ENCODE measurements at places on chromosomes 6 and 20.

- no peak for DNase-seq
Observed at GRCh38 chr6:1987640-1988039, 257.8 kb downstream of the GMDS start.

DNA sequence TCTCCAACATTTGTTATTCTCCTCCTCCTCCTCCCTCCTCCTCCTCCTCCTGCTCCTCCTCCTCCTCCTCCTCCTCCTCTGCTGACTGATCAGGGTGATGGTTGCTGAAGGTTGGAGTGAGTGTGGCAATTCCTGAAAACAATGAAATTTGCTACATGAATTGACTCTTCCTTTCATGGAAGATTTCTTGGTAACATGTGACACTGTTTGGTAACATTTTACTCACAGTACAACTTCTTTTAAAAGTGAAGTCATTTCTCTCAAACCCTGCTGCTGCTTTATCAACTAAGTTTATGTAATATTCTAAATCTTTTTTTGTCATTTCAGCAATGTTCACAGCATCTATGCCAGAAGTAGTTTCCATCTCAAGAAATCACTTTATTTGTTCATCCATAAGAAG lies 543.0 kb downstream of the MAFB start:
- no peak for DNase-seq

- no peak for DNase-seq
Observed at GRCh38 chr6:20211941-20212391, 303 bp downstream of the MBOAT1 start.

GRCh38 chr6:34374508-34374907 lies 18.0 kb downstream of the NUDT3 start:
- no peak for DNase-seq

GRCh38 chr6:1607516-1608221 lies 2.0 kb upstream of the FOXC1 start:
- DNase-seq = no peak

GRCh38 chr20:32010101-32010500 lies at the start of gene CCM2L:
Gene CCM2L (plus strand): TSS chr20:32010438. CDS start chr20:32010455, 17 bp downstream.
- DNase-seq = no peak

DNA sequence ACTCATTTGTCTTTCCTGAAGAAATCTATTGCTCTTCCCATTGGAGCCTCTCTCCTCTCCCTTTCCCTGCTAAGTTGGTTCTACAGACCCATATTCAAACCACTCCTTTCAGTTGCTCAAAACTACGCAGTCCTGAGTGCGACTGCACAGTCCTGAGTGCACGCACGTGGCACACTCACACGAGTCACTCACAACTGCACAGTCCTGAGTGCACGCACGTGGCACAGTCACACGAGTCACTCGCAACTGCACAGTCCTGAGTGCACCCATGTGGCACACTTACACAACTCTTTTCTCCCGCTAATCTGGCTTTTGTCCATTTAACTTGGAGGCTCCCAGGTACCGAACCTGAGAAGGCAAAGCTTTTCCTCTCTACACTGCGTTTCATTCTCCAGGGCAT lies 159.7 kb downstream of the RNASET2 start:
- no peak for DNase-seq

GRCh38 chr6:7781240-7781639 lies 55.3 kb downstream of the BMP6 start:
- DNase-seq = no peak

GRCh38 chr6:37628611-37629320 lies 68.9 kb downstream of the MDGA1 start:
- no peak for DNase-seq

DNA sequence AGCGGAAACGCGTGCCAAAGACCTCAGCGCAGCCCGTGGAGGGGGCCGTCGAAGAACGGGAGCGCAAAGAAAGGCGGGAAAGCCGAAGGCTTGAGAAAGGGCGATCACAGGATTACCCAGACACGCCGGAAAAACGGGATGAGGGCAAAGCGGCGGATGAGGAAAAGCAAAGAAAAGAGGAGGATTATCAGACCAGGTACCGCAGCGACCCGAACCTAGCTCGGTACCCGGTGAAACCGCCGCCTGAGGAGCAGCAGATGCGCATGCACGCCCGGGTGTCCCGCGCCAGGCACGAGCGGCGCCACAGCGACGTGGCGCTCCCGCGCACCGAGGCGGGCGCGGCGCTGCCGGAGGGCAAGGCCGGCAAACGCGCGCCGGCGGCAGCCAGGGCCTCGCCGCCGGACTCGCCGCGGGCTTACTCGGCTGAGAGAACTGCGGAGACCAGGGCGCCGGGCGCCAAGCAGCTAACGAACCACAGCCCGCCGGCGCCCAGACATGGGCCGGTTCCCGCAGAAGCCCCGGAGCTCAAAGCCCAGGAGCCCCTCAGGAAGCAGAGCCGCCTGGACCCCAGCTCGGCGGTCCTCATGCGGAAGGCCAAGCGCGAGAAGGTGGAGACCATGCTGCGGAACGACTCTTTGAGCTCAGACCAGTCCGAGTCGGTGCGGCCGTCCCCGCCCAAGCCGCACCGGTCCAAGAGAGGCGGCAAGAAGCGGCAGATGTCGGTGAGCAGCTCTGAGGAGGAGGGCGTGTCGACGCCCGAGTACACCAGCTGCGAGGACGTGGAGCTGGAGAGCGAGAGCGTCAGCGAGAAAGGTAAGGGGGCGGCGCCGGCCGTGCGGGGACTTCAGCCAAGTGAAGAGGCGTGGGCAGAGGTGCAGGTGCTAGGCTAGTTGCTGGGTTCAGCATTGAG lies 296.2 kb downstream of the RIMS1 start:
- peak; percentile 75 for DNase-seq

- no peak for DNase-seq
Observed at GRCh38 chr6:139247618-139248017, 44.2 kb downstream of the TXLNB start.

- DNase-seq = no peak
Observed at GRCh38 chr6:138691595-138692057, 81.9 kb upstream of the CCDC28A start.

GRCh38 chr6:1364791-1365190 lies 24.6 kb upstream of the FOXF2 start:
- no peak for DNase-seq

GRCh38 chr6:156189714-156190113 lies 587.5 kb upstream of the ARID1B start:
- no peak for DNase-seq

GRCh38 chr20:63009045-63009961 lies 2.5 kb upstream of the BHLHE23 start:
- peak; percentile 72 for DNase-seq

GRCh38 chr6:84416043-84416657 lies 188.7 kb upstream of the CEP162 start:
- DNase-seq = no peak

- DNase-seq = no peak
Observed at GRCh38 chr20:13349235-13349604, 128.1 kb downstream of the ISM1 start.

DNA sequence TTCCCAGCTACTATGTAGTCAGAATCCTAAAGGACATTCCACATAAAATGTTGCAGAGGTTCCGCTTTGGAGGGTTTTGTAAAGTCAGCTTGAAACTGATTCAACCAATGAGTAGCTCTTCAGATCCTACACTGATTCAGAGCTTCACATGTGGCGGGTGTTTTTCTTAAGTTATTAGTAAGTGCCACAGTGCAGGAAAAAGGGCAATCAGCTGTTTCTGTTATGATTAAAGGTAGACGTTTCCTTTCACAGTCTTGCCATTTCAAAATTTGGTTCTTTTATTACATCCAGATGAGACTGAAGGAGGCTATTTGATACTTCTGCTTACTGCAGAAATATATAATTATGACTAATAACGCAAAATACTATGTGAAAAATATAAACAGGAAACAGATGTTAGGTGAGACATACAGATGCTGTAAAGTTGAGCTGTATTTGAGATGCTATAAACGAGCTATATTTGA lies 443.9 kb downstream of the CDKAL1 start:
- no peak for DNase-seq

DNA sequence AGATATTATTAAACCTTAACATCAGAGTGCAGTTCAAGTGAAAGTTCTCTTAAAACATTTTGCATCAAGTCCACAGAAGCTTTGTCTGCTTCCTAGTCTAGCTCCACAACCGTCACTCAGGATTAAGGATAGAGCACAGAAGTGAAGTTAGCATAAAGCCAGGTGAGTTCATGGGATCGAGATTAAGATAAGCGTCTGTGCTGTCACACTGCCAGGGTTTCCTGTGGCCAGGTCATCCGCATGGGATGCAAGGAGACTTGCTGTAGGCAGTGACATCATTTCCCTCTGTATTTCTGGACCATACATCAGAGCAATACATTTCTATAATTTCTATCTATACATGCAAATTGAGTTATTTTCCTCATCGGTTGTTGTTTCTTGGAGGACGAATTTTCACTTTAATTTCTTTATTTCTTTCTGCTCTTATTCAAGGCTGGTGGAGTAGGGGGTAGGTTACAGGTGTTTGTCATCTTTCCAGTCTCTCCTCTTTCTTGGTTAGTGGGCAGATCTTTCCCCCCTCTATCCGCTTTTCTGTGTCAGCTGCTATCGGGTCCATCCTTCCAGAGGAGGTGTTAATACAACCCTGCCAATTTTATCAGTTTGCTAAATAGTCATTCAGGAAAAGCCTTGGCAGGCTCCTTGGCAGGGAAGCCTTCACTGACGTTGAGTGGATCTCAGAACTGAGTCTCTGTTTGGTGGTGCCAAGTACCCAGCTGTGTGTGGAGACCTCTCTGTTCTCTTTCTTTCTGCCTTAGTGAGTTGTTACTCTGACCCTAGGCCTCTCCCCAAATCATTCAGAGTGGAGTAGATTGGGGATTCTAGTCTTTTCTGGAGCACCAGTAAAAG lies 307.6 kb upstream of the MAP3K7 start:
- no peak for DNase-seq

GRCh38 chr6:44496665-44497369 lies 109.3 kb downstream of the CDC5L start:
- DNase-seq = no peak

- DNase-seq = no peak
Observed at GRCh38 chr6:37492991-37493660, 6.6 kb downstream of the CCDC167 start.

DNA sequence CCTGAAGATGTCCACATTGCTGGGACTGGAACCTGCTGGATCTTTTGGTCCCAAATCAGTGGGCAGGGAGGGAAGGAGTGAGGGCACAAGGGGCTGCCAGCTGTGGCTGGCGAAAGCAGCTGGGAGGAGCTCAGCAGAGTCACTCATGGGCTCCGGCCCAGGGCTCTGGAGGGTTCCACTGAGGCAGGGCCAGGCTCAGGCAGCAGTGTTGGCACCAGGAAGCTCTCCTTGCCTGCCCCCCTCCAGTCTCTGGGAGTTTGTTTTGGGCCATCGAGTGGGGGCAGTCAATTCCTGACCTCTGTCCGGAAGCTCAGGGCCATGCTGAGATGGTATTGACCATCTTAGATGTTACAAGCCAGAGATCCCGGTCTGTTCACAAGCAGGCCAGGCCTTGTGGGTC lies 39.1 kb upstream of the IRF4 start:
- peak; percentile 53 for DNase-seq

DNA sequence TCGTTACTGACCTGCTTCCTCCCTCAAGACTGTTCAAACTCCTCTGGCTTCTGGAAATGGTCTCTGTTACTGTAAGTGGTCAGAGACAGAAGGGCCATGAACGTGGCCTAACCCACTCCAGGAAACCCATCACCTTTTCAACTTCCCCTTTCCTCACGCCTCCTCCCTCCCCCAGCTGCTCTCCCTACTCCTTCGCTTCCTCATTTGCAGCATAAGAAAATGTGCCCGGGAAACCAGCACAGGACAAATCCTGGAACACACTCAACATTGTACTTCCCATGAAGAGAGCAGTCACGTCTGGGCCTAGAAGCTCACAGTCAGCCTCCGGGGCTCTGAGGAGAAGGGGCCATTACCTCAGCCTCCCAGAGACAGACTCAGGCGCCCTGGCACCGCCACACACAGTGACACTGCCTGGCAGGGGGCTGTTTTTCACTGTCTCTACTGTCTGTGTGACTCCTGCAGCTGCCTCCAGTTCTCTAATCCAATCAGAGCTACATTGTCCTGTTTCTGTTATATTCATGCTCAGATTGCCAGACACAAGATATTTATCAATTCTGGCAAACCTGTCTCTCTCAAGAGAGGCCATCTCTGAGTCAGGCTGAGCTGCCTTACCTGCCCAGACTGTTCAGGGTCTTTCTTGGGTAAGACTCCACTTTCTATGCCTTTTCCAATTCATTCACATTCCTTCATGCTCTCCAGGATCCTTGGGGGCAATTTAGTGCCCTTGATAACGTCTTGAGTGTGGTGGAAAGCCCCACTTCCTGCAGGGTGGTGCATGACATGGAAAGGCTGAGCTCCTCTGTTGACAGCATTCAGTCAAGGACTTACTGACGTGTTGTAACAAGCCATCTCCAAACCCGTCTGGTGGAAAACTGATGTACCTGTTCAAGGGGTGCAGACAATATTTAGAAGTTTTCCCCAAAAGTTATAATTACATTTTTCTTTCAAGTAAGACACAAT lies 242.2 kb downstream of the HIVEP2 start:
- DNase-seq = peak; percentile 58

DNA sequence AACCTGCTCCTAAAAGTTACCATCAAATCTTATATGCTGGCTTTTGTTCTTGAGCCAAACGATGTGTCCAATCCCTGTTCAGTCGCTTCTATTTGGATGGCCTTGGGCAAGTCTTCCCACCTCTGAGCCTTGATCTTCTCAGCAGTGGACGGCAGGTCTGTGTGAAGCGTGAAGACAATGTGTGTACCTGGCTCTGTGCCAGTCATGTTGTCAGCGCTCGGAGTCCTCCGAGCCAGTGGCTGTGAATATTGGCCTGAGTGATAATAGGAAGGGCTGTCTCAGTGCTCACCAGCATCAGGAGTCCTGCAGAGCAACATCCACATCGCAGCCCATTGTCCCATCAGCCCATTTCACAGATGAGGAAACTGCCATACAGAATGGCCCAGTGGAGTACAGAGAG lies 219.0 kb downstream of the CDC5L start:
- no peak for DNase-seq

DNA sequence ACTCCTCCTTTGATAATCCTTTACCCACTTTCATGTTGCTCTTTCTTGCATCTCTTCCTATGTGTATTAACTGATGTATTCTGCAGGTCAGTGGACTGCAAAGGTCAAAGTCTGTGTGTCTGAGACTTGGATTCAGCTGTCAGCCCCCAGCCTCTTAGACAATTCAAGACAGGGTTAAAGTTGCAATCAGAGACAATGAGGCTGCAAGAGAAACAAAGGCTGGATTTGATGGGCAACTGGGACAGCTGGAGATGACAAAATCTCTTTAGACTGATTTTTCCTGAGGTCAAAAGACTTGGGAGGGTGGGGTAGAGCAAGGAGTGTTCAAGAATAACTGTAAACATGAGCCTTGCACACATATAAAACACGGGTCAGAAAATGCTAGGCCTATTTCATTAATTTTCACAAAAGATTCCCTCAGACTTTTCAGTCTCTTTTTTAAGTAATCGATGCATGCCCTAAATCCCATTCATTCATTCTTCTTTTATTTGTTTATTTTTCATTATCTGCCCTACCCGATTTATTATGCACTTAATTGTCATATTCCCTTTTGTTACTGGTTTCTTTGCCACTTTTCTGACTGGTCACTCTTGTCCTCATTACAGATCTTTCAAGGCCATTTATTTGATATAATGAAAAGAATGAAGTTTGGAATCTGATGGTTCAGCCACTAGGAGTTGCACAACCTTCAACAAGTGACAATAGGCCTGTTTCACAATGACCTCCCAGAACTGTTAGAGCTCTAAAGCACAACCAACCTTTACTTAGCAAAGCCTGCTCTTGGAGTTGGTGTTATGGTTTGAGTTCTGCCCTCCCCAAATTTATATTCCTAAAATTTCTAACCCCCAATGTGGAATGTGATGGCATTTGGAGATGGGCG lies 33.8 kb upstream of the AKAP12 start:
- no peak for DNase-seq

Measured in right lobe of liver (tissue), 6 donors.